Hepatic stellate cell (primary cell): ENCODE measurements at places on chromosomes 6 and 20.

- peak; percentile 3 for DNase-seq
Measured at GRCh38 chr6:10146715-10147451, 268.0 kb downstream of the TFAP2A start.

DNA sequence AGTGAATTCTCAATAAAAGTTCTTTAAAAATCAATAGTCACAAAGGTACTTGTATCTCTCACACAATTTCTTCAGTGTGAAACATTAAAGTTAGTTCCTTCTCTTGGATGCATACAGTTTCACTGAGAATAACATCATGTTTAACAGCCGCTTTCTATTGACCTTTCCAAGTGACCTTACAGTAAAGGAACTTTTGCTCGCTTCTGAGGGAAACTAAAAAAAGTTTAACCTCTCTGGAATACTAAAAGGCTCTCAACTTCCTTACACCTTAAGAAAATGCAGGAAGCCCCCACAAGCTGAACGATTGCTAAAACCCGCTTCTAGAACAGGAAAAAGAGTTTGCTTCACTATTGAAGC is 1.3 kb downstream of the RRAGD start:
- DNase-seq, result no peak

DNA sequence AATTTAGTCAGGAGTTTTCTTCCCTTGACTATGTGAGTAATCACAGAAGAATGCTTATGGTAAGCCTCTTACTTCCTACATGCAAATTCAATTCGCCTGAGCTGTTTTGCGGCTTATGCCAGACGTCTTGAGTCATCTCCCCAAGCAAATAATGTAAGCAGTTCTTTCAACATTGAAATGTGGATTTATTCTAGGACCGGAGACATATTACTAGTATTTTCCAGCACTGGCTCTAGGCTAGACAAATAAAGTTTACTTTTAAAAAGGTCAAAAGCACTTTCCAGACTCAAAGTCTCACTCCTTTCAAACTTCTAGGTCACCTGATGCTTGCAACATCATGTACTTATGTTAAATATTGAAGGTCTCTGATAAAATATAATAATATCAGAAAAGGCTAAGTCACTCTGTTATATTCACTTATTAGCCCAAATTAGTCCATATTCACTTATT is 38.1 kb upstream of the NOX3 start:
- peak; percentile 70 for DNase-seq

- no peak for DNase-seq
Measured at GRCh38 chr6:63661769-63662168, 26.2 kb downstream of the PHF3 start.

DNA sequence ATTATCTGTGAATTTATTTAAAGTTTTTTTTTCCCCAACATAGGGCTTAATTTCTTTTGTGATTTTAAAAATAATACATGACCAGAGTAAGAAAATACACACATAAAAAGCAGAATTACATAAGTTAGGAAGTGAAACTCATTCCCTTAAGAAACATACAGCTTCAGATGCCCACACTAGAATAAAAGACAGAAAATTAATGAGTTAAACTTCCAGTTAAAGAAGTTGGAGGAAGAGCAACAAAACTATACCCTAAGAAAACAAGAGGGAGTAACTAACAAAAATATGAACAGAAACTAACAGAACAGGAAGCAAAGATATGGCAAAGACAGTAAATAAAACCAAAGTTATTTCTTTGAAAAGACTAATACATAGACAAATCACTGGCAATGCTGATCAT is 107.6 kb upstream of the CEP85L start:
- DNase-seq, result no peak

- peak; percentile 77 for DNase-seq
Measured at GRCh38 chr6:134060491-134061106, 8.2 kb upstream of the SLC2A12 start.

GRCh38 chr20:8398263-8399051 is 266.4 kb downstream of the PLCB1 start:
- no peak for DNase-seq

DNA sequence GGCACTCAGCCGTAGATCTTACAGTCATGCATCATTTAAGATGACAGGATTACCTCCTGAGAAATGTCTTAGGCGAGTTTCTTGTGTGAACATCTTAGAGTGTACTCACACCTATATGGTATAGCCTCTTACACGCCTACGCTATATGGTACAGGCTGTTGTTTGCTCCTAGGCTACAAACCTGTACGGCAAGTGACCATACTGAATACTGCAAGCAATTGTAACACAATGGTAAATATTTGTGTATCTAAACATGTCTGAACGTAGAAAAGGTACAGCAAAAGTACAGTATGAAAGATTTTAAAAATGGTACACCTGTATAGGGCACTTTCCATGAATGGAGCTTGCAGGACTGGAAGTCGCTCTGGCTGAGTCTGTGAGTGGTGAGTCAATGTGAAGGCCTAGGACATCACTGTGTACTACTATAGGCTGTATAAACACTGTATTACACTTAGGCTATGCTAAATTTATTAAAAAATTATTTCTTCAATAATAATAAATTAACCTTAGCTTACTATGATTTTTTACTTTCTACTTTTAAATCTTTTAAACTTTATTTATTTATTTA is 541 bp upstream of the IL20RA start:
- no peak for DNase-seq

DNA sequence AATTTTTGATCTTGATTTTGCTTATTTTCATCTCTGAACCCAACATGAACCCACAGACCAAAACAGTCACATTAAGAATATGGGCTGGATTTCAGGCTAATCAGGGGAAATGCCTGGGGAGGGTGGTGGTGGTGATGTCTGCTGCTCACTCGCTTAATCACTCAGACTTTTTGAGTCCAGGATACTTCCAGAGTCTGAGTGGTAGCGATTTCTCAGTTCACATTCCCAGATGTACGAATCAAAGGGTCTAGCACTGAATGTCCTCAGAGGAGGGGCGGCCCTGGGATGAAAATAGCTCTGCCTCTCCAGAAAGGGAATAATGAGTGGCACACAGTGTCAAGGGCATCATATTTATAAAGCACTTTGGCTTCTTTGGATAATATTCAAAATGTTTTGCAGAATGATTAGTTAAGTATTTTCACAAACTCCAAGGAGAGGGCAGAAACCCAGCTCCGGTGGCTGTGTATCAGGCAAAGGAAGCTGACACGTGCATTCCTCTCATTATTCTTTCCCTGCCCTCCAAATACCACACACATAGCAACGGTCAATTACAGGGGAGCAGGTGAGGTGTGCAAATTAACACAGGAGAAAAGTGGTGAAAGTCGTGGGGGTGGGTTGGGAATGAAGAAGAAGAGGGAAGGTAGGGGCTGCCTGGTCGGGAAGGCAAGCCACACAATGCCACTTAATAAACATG is 345.2 kb upstream of the RSPO3 start:
- no peak for DNase-seq

GRCh38 chr6:40205801-40206200 is 271.5 kb upstream of the MOCS1 start:
- DNase-seq, result no peak

GRCh38 chr6:33869826-33870423 is 66.1 kb upstream of the MLN start:
- DNase-seq, result no peak

GRCh38 chr6:17987447-17987696 is at the start of gene KIF13A:
Gene KIF13A, minus strand, starts transcription at chr6:17987635. Its CDS starts 172 bp downstream, at chr6:17987463.
- DNase-seq, result no peak

DNA sequence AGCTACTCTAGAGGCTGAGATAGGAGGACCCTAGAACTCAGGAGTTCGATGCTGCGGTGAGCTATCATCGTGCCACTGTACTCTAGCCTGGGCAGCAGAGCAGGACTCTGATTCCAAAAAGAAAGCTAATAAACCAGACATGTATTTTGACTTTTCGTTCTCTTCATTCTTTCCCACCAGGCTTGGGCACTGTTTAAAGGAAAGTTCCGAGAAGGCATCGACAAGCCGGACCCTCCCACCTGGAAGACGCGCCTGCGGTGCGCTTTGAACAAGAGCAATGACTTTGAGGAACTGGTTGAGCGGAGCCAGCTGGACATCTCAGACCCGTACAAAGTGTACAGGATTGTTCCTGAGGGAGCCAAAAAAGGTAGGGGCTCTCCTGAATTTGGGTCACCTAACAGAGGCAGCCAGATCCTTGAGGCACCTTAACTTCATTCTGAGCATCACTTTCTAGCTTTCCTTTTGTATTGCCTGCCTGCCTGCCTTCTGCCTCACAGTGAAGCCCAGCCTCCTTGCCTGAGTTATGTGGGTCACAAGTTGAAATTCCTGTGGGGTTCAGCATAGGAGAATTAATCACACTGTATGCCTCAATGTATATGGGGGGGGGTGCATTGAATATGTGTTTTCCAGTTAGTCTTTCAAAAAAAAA is 3.2 kb downstream of the IRF4 start:
- no peak for DNase-seq

DNA sequence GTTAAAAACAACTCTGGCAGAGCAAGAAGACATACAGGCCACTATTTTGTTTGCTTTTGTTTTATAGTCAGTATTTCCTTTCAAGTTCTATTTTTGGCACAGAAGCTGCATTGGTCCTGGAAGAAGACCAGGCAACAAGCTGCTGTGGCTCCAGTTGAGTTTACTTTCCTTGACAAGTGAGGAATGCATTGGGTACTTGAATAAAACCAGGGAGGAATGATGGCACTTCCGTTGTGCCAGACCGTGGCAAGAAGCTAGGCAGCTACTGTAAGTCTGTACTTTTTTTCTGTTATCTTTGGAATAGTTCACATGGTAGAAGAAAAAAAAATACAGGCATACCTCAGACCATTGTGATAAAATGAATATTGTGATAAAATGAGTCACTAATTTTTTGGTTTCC is 66.3 kb downstream of the NCOA3 start:
- DNase-seq, result peak; percentile 68

GRCh38 chr6:104799134-104799657 is 60.5 kb downstream of the HACE1 start:
- DNase-seq, result no peak

DNA sequence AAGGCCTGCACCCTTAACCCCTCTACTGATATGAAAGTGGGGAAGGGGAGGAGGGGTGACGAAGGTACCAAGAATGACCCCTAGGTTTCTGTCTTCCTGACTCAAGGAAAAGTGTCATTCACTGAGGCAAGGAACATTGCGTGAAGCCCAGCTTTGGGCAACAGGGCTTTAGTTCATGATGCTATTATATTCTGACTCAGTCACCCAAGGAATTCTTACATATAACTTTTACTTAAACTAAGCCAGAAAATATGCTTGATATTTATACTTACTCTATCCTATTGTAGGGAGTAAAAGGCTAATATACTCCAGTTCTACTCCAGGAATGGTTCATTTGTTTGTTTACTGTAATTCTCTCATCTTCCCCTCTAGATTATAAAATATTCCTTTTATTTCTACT is 60.5 kb downstream of the DOP1A start:
- peak; percentile 6 for DNase-seq

GRCh38 chr20:62059920-62060630 is 5.6 kb downstream of the TAF4 start:
- no peak for DNase-seq

DNA sequence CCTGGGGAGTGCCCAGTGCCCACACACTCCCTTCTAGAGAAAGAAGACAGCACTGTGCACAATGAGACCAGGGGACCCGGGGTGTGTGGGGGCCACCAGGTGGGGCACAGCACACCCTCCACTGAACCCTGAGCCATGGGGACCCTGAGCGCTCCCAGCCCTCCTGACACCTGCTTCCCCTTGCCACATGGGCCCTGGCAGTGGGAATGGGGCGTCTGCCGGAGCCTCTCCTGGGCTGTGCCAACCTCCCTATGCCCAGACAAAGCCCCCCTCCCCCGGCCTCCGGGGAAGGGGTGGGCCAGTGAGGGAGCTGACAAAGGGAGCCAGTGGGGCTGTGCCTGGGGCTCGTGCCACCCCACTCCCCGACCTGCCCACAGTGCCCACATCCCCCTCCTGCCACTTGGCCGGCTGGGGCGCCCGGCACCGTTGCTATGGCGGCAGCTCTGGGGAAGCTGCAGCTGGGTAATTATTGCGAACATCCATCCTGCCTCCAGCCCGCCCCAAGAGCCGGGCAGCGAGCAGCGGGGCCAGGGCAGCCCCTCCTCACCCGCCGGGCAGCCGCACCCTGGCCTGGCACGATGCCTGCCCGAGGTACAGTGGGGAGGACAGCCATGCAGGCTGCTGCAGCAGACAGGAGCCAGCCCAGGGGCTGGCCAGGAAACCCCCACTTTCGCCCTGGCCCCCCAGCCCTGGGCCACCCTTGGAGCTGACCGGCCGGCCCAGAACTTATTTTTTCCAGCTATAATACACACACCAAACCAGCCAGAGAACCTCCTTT is 41.9 kb upstream of the NOL4L start:
- no peak for DNase-seq

DNA sequence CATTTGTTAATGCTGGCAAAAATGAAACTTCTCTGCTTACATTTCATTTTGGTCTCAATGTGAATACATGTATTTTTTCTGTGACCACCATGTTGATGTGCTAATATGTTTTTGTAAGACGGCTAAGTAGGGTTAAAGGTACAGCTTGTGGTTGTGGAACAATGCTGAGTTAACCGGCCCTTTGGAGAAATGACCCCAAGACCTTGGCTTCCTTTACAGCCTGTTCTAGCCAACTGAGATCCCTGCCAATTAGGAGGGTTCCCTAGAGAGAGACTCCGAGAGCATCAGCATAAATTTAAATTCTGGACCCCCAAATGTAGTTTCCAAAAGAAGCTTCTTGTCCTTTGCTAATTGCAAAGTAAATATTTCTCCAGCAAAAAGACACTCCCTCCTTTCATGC is 44.4 kb downstream of the RSPO3 start:
- DNase-seq, result no peak

GRCh38 chr6:131683479-131683878 is 17.7 kb downstream of the OR2A4 start:
- DNase-seq, result no peak

DNA sequence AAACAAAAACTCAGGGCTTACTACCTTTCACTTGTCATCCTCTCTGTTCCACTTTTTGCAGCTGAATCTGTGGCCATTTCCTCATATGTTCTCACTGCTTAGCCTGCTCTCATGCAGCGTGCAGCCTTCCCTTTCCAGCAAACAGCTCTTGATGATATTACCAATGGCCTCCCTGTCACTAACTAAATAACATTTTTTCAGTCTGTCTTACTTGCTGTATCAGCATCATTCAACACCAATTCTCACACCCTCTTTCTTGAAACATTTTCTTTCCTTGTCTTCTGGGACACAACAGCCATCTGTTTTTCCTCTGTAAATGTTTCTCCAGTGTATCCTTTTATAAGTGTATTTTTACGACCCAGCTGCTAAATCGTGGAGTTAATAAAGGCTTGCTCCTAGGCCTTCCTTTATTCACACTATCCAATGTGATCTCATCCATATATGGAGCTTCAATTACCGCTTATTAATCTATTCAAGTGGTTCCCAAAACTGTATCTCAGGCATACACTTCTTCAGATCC is 523.6 kb upstream of the RNF217 start:
- no peak for DNase-seq

GRCh38 chr6:53244958-53245357 is 96.3 kb upstream of the GCM1 start:
- DNase-seq, result no peak

- DNase-seq, result no peak
Measured at GRCh38 chr6:148989585-148989984, 242.8 kb downstream of the UST start.

GRCh38 chr6:54864272-54864671 is 17.7 kb downstream of the FAM83B start:
- no peak for DNase-seq
